ENCODE measurements at places on chromosomes 16 and 17. TPM values are rescaled to one million over a fixed set of nuclear protein-coding genes. Genes with fewer than 3 reads are reported as not detected.

ZNF629 gene
- polyA plus RNA-seq = 8.1 TPM

CIBAR2 gene
- not detected for polyA plus RNA-seq

PRSS36 gene
- 1.7 TPM for polyA plus RNA-seq

CARD14 gene
- 0.17 TPM for polyA plus RNA-seq

RAD51D gene
- 7.8 TPM for polyA plus RNA-seq

NPIPB6 gene
- not detected for polyA plus RNA-seq

GRCh38 chr16:17567455-17567854 is 96.7 kb upstream of the XYLT1 start:
- no peak for DNase-seq

- no peak for DNase-seq
These were observed 81.8 kb downstream of the SPACA3 start for GRCh38 chr17:33073416-33073815.

DNA sequence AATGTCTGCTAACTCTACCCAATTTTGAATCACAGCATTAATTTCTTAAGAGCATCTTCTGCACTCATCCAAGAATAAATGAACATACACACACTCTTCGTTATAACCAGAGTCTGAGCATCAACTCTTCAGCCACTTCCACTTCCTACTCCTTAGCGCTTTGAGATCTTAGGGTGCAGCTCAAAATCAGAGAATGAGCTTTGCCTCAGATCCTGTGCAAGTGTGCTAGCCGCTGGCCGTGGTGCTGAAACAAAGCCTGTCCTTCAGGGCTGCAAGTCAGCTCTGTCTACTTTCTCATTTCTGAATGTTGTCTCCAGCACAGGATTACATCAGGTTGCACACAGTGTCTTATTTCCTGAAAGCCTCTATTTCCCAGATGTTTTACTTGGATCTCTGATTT is 165.4 kb downstream of the AIPL1 start:
- peak; percentile 90 for DNase-seq

GRCh38 chr17:51768706-51769105 is 389.8 kb downstream of the CA10 start:
- no peak for DNase-seq

Measured in kidney (tissue), 22 donors.